ENCODE measurements at places on chromosomes 1 and 21.

DNA sequence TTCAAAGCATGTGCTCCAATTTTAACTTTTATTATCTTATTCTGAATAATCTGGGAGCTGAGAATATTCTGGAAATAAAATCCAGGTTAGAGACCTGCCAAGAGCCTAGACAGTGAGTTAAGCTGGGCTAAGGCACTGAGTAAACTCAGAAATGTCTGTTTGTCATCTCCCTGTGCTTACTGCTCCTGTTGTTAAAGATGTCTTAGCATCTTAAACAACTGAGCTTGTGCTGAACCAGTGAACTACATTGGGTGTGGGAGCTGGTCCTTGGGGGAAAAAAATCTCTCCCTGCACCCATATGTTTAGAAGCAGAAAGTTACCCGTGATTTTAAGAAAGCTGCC is 25.0 kb upstream of the AHCYL1 start:
- DNase-seq, result no peak

GRCh38 chr1:15155888-15156741 is 2.6 kb downstream of the TMEM51 start:
- DNase-seq, result no peak

DNA sequence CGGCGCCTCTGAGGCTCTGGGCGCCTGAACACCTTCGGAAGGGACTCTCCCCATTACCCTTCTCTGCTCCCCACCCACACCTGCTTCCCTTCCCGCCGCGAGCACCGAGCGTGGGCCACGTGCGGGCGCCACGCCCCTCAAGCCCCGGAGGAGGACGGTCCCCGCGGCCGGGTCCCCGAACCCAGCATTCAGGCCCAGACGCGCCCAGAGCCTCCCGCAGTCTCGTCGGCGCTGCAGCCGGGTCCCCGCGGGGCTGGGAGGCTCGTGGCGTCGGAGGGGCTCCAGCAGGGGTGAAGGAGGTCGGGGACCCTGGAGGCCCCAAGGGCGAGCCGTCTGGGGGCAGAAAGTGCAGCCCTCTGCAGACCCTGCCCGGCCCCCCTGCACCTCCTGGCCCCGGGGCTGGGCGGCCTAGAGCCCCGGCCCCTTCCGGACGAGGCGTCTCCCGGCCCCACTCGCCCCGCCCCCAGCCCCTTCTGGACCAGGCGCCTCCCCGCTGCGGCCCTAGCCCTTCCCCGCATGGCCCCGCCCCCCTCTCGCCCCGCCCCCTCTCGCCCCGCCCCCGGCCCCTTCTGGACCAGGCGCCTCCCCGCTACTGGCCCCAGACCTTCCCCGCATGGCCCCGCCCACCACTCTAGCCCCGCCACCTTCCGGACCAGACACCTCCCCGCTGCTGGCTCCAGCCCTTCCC is 378 bp upstream of the SMIM1 start:
- DNase-seq, result no peak

- DNase-seq, result no peak
These were observed 9.8 kb upstream of the IFNAR2 start for GRCh38 chr21:33219954-33220353.

GRCh38 chr1:114090738-114091505 is 62.7 kb downstream of the SYT6 start:
- no peak for DNase-seq

GRCh38 chr1:32197074-32197473 is 3.3 kb upstream of the CCDC28B start:
- no peak for DNase-seq

GRCh38 chr1:113784104-113784779 is 25.0 kb upstream of the PHTF1 start:
- no peak for DNase-seq

GRCh38 chr1:32989160-32990050 is 24.8 kb upstream of the RNF19B start:
- no peak for DNase-seq

GRCh38 chr1:1419363-1419812 is 1.7 kb downstream of the ANKRD65 start:
- DNase-seq, result no peak

GRCh38 chr1:23565776-23566175 is 6.5 kb upstream of the ID3 start:
- DNase-seq, result no peak

GRCh38 chr1:115890580-115890979 is 49.7 kb upstream of the NHLH2 start:
- no peak for DNase-seq

GRCh38 chr1:84166797-84167196 is 22.7 kb downstream of the PRKACB start:
- DNase-seq, result no peak

Measured in cortex of kidney (tissue), 1 donor.